Stimulated activated CD8-positive, alpha-beta memory T cell treated with anti-CD3 and anti-CD28 coated beads, Interleukin-7, amount 100 ng/mL, for 1 hour (primary cell): ENCODE measurements at places on chromosomes 3 and 15.

DNA sequence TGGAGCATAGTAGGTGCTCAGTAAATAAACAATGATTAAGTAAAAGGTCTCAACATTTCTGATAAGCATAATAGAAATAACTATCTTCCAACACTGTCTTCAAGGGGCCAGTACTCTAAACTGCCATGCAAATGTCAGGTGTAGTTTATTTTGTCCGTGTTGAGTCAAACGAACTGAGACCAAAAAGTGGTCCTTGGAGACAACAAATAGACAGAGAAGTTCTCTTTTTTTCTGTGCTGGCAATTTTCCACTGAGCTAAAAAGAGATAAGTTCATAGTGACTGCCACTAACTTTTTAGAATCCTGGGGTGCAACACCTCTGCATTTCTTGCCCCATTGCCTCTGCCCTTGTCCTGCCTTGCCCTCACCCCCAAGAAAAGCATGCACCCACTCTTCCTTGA is 14.7 kb upstream of the MBNL1 start:
- DNase-seq, result no peak

DNA sequence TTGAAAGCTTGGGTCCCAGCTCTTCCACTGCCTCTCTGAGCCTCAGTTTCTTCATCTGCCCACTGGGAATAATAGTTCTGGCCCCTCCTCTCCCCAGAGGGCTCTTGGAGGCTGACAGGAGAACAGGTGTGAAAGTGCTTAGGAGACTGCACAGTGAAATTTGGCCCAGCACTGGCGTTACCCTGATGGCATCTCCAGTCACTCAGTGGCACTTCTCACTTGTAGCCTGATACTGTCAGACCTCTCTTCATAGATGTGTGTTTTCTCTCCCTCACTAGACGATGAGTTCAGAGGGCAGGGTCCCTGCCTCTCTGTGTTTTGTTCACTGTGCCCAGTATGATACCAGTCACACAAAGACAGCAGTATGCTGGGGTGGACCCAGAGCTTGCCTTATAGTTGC is 22.2 kb upstream of the IGDCC3 start:
- DNase-seq, result no peak

DNA sequence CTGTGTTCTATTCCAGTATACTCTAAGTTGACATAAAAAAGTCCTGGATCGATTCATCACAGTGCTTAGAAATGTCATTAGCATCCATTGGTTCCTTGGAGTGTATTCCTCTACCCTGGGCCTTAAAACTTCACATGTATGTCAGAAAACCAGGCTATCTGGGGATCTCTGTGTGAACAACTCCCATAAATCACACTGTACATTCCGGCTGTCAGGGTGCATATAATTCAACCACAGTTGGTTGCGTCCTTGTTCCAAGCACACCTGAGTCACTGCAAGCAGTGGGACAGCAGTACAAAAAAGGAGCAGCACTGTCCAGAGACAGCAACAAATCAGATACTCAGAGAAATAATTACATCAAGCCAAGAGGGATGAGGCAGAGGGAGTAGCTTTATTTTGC is 52.4 kb downstream of the PDZRN3 start:
- no peak for DNase-seq

DNA sequence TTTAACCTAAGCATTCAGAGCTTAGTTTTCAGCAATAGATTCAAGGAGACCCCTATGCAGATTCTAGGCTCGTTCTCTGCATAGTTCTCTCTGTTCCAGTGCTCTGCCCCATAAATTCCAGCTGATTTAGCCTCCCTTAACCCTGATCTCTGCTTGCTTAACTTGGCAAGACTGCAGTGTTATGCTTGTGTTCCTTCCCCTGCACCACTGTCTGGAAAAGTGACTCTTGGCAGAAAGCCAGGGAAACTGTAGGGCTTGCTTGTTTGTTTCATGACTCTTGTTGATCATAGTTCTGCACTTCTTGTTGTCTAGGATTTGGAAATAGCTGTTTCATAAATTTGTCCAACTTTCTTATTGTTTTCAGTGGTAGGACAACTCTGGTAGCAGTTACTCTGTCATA is 40.1 kb downstream of the ANAPC13 start:
- DNase-seq, result no peak
